ENCODE measurements at places on chromosomes 13 and 19. TPM values are rescaled to one million over a fixed set of nuclear protein-coding genes. Genes with fewer than 3 reads are reported as not detected.

DNA sequence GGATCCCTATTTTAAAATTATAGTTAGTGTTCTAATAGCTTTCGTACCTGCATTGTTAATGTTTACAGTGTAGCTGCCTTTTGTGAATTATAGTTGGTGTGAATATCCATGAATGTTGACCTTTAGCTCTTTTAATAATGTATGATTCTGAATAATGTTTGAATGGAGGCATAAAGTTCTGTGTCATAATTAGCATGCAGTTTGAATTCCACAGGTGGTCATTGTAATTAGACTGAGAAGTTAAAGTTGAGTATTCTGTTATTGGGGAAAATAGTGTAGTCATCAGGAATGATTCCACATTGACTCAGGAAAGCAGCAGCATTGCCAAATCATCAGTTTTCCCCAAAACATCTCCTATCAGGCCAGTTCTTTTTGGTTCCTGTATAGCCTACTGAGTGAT, 12.1 kb downstream of the GPR18 start:
- peaks cover 20% of the 10 kb centered on the region for H3K36me3 ChIP-seq
- H3K27ac ChIP-seq: no peak overlapping the region
- H3K4me1 ChIP-seq: peaks cover 15% of the 10 kb centered on the region
- DNase-seq: no peak

GRCh38 chr13:60922576-60923231, 492.9 kb downstream of the PCDH20 start:
- no peaks in the 10 kb centered on the region for H3K4me1 ChIP-seq
- no peak overlapping the region for H3K27ac ChIP-seq
- no peaks in the 10 kb centered on the region for H3K36me3 ChIP-seq
- no peak for DNase-seq
- no peak overlapping the region for H3K4me3 ChIP-seq

DNA sequence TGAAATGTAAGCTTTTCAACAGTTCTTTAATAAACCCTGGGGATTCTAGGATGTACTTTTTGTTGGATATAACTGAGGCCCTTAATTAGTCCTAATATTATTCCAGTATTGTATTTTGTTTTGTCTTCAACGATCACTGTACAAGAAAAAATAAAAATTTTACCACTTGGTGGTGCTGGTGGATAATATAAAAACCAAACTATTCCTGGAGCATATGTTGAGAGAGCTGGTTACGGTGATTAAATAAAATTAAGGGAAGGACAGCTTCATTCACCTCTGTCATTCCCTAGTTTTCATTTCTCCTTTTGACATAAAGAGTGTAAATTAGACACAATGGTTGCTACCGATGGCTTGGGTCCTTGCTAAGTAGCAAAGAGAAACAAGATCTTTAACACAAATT, 598.6 kb upstream of the PCDH20 start:
- H3K27me3 ChIP-seq: no peaks in the 10 kb centered on the region
- no peak overlapping the region for H3K27ac ChIP-seq
- no peak for DNase-seq
- no peaks in the 10 kb centered on the region for H3K36me3 ChIP-seq

DNA sequence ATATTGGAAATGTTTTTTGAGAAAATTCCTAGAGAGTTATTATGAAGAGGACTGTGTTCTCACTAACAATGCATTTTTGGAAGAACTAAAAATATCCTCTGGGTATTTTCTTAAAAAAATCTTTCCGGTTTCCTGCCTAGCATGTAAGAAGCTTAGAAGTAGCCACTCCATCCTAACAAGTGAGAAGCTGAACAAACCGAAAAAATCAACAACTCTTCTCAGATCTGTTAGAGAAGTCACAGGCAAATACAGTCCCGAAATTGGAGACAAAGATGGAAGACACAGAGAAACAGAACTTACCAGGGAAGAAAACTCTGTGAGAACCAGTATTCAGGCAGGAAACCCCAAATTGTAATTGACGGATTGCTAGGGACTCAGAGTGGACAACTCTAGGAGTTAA, 173.0 kb downstream of the KLF12 start:
- peaks cover 25% of the 10 kb centered on the region for H3K4me1 ChIP-seq
- no peak for DNase-seq
- peaks cover 6% of the 10 kb centered on the region for H3K36me3 ChIP-seq
- no peaks in the 10 kb centered on the region for H3K27me3 ChIP-seq
- peak overlapping the region; percentile 15 for H3K27ac ChIP-seq
- no peak overlapping the region for H3K4me3 ChIP-seq

DNA sequence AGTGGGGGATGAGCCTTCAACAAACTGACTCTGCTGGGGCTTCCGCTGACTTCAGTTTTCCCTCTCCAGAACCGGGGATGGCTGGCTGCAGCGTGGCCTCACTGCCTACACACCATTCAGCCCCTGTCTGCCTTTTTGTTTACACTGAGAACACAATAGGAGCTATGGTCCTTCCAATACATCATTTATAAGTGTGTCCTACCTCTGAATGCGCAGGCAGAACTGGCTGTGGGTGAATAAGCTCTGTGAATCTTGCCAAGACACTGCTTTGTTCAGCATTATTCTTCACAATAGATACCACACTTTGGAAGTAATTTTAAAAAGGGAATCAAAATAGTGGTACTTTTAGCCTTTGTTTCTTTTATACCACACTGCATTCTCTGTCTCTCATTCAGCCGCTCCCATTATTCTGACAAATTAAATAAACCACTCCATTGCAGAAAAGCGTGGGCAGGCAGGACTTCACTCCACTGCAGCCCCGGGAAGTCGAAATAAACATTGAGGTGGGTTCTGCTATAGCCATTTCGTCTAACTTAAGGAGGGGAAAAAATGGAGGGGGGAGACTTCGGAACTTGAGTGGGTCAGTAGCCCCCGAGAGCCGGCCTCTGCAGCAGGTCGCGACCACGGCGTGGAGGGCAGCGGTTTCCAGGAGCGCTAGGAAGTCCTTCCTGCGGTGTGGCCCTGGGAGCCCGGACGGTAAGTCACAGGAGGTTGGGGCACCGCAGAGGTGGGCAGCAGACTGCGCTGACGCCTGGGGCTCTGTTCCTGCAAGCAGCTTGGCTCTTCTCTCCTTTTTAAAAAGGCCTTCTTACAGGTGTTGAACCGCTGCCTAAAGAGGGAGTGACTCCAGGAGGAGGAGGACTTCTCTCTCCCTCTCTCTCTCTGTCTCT, 94.8 kb upstream of the SOX1 start:
- DNase-seq: no peak
- no peak overlapping the region for H3K27ac ChIP-seq
- no peak overlapping the region for H3K4me3 ChIP-seq
- H3K36me3 ChIP-seq: peaks cover 21% of the 10 kb centered on the region

DNA sequence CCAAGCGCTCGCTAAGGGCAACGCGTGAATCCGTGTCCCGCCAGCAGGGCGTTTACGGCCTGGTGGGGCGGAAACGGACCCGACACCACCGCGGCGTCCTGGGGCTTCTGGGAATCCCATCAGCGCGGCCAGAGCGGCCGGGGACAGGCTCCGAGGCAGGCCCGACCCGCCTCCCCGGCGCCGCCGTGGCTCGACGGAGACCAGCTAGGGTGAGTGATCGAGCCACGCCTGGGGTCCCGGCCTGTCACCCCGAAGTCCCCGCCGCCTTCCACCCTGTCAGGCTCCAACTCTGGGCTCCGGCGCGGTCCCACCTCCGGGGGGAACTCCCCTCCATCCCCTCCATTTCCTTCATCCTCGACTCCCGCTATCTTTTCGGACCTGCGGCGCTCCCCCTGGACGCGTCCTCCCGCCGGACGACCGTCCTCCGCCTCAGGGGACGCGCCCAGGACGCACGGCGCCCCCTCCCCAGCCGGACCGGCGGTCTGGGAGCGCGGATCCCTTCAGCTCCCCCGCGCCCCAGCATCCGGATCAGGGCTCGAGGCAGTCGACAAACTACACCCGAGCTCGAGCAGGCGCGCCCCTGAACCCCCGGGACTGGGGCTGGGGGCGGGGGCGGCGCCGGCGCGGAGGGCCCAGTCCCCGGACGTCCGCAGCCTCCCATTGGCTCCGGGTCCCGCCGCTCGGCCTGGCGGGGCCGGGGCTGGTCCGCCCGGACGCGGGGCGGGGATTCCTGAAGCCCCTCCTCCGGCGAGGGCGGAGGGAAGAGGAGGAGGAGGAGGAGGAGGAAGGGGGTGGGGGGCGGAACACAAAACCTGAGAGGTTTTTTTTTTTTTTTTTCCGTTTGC, 638 bp upstream of the BICRA start:
- H3K4me1 ChIP-seq: peaks cover 31% of the 10 kb centered on the region
- H3K4me3 ChIP-seq: peak overlapping the region; percentile 91
- H3K27me3 ChIP-seq: no peaks in the 10 kb centered on the region
- peaks cover 10% of the 10 kb centered on the region for H3K36me3 ChIP-seq
- peak; percentile 87 for DNase-seq

GRCh38 chr19:4206818-4207484, 22.4 kb upstream of the EBI3 start:
- H3K4me3 ChIP-seq: no peak overlapping the region
- H3K27ac ChIP-seq: no peak overlapping the region
- H3K36me3 ChIP-seq: no peaks in the 10 kb centered on the region
- peaks cover 15% of the 10 kb centered on the region for H3K4me1 ChIP-seq

DNA sequence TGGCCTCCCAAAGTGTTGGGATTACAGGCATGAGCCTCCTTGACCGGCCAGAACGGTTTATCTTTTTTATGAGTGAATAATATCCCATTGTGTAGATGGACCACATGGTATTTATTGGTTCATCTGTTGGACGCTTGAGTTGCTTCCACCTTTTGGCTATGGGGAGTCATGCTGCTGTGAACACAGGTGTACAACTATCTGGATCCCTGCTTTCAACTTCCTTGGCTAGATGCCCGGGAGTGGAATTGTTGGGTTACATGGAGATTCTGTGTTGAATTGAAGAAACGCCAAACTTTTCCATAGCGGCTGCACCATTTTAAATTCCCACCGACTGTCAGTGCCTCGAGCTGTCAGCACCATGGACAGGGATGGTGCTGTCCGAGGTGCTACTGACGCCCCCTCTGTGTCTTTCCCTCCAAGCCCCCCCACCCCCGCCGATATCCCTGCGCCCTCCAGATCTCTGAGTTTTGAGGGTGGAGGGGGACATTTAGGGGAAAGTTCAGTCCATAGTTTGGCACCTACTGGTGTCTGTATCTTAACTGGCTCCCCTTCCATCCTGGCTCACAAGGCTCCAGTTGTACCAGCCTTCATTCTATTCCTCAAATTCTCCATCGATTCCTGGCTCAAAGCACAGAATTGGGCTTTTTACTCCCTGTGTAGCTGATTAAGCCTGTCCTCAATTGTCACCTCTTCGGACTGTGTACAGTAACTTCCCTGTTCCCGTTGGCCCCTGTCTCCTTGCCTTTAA, 27.3 kb downstream of the PNPLA6 start:
- no peak overlapping the region for H3K27ac ChIP-seq
- no peak for DNase-seq
- H3K4me3 ChIP-seq: no peak overlapping the region
- peaks cover 33% of the 10 kb centered on the region for H3K36me3 ChIP-seq

DNA sequence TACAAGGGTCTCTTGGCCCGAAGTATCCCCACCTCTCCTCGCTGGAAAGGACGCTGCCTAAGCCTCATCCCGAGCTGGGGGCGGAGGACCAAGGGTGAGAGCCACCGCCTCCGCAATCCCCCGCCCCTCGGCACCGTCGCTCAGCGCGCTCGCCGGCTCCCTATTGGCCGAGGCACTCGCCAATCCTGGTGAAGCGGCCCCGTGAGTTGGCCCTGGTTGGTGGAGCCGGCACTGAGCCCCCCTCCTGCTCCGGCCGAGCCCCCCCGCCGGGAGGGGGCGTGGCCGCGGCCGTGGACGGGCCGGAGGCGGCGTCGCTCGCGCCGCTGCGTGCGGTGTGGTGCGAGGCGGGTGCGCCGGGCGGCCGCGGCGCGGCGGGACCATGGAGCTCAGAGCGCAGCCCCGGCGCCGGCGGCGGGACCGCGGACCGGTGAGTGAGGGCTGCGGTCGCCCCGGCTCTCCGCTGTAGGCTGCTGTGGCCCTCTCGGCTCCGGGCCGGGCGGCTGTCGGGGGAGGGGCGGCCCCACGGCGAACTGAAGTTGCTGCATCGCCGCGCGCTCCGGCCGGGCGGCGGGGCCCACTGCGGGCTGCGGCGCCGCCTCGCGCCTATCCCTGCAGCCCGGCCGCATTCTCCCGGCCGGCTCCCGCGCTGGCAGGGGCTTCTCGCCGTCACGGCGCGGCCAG, at the start of gene WASF3:
WASF3 (plus strand) TSS at position 291 of the 681 bp plus-strand sequence. CDS start 84,588 bp downstream, outside the sequence.
- peaks cover 19% of the 10 kb centered on the region for H3K4me1 ChIP-seq
- peaks cover 11% of the 10 kb centered on the region for H3K27me3 ChIP-seq
- H3K36me3 ChIP-seq: peaks cover 5% of the 10 kb centered on the region
- H3K4me3 ChIP-seq: peak within 1 kb of the TSS; percentile 95

DNA sequence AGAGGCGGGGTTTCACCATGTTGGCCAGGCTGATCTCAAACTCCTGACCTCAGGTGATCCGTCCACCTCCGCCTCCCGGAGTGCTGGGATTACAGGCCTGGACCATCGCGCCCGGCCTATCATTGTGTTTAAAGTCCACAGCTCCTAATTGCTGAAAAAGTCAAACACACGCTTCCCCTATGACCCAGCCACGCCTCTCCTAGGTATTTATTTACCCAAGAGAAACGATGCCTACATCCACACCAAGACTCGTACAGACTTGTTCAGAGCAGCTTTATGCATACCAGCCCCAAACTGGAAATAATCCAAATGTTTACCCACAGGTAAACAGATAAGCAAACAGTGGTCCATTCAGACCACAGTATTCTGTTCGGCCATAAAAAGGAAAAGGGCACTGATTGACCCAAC, 15.1 kb downstream of the ZNRF4 start:
- H3K27me3 ChIP-seq: peaks cover 35% of the 10 kb centered on the region
- H3K36me3 ChIP-seq: no peaks in the 10 kb centered on the region
- H3K4me1 ChIP-seq: no peaks in the 10 kb centered on the region
- DNase-seq: no peak
- no peak overlapping the region for H3K4me3 ChIP-seq
- H3K27ac ChIP-seq: no peak overlapping the region

- H3K36me3 ChIP-seq: no peaks in the 10 kb centered on the region
- H3K4me1 ChIP-seq: peaks cover 57% of the 10 kb centered on the region
- no peak overlapping the region for H3K4me3 ChIP-seq
- H3K27me3 ChIP-seq: no peaks in the 10 kb centered on the region
Observed at GRCh38 chr13:37615276-37615675, 16.7 kb upstream of the POSTN start.

DNA sequence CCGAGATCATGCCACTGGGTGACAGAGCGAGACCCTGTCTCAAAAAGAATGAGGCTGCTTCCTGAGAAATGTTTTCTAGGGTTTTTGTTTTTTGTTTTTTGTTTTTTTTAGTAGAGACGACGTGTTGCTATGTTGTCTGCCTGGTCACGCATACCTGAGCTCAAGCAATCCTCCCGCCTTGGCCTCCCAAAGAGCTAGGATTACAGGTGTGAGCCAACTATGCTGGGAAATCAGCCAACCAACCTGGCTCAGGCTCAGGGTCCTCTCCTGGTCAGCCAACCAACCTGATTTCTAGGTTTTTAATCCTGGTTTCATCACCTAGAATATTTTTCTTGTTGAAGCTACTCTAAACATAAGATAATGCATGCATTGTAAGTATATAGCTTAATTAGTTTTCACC, 7.8 kb downstream of the DHX34 start:
- peaks cover 27% of the 10 kb centered on the region for H3K36me3 ChIP-seq
- H3K27ac ChIP-seq: no peak overlapping the region
- DNase-seq: no peak
- H3K4me1 ChIP-seq: no peaks in the 10 kb centered on the region

The PRTN3 gene
- total RNA-seq: not detected

Measured in HFFc6 (cell line).